ENCODE measurements at places on chromosomes 7 and 10.

- no peak for DNase-seq
Observed at GRCh38 chr10:47023237-47024045, 112.2 kb downstream of the PTPN20 start.

- peak; percentile 11 for DNase-seq
Observed at GRCh38 chr7:85261336-85261735, 74.5 kb upstream of the SEMA3D start.

DNA sequence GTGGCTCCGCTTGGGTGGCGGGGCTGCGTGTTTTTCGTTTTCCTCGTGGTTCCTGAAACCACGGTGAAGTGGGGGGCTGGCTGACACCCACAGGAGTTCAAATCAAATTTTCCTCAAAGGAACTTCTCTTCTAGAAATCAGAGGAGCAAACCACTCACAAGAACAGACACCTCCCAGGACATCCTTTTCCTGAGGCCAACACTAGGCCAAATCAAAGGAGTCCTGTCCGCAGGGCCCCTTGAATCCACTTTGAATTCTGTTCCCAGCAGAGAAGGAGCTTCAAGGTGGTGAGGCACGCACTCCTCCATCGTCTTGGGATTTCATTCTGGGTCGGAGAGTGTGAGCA lies 29.9 kb upstream of the ZNF273 start:
- DNase-seq = no peak

- DNase-seq = peak; percentile 23
Observed at GRCh38 chr7:64602086-64602485, 39.2 kb upstream of the ZNF680 start.

GRCh38 chr10:79483299-79483698 lies 29.0 kb upstream of the EIF5AL1 start:
- DNase-seq = no peak

- DNase-seq = no peak
Observed at GRCh38 chr10:11017000-11017569, 587 bp upstream of the CELF2 start.

DNA sequence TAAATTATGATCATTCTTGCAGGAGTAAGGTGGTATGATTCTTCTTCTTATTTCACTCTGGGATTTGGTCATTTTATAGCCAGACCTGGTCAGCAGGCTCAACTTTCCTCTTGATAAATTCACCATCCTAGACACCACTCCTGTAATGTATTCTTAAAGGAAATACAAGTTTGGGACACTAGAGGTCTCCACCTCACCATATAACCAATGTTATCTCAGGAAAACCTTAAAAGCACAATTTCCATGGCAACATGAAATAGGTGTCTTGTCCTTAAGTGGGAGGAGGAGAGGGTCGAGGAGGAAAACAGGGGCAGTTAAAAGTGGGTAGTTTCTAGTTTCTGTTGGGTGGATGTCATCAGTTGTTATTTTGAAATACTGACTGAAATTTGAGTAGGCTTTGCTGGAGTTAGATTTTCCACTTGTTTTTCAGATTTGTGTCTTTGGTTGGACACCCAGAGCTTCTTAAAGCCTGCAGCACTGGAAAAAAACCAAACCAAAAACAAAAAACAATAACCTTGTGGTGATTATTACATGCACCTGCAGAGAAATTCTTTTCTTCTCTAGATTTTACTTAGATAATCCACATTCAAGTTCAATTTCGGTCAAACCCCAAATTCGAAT lies 163.1 kb downstream of the PRKCQ start:
- peak; percentile 72 for DNase-seq

DNA sequence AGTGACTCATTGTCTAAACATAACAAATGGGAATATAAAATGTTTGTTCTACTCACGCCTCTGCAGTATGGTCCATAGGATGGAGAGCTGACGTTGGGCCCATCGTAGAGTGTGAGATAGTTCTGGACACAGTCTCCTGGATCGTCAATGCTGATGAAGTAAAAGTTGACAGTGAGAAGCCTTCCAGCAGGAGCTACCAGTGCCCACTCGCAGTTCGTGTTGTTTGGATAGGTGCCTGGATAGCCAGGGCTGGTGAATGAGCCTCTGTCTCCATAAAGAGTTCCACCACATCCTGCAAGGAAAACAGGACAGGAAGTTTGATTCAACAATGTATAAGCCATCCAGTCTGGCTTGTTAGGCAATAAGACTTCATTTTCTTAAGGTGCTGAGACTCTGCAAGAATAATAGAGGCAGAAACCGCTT lies 79.6 kb downstream of the OR13A1 start:
- DNase-seq = peak; percentile 21

GRCh38 chr7:139741789-139742344 lies 35.9 kb downstream of the HIPK2 start:
- DNase-seq = peak; percentile 70

- peak; percentile 50 for DNase-seq
Observed at GRCh38 chr10:117320050-117320665, 55.1 kb downstream of the PDZD8 start.

GRCh38 chr10:132537684-132538001 lies at the start of gene INPP5A:
Gene INPP5A, plus strand, starts transcription at chr10:132537787. Its CDS starts 310 bp downstream, at chr10:132538097.
- no peak for DNase-seq

DNA sequence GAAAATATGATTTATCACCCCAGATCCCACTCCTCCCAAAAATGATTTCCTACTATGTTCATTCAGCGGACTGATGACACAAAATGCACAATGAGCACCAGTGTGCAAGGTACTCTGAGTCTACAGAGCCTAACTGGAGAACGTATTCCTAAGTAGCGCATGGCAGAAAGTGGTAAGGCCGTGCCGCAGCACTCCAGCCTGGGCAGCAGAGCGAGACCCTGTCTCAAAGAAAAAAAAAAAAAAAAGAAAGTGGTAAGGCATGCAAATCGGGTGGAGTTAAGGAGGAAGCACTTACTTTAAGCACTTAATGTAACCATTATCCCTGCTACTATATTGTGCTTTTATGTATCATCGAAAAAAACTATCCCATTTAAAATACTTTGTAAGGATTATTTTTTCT lies 25.5 kb downstream of the CYP51A1 start:
- DNase-seq = no peak

- DNase-seq = no peak
Observed at GRCh38 chr10:3834947-3835346, 49.9 kb upstream of the KLF6 start.

DNA sequence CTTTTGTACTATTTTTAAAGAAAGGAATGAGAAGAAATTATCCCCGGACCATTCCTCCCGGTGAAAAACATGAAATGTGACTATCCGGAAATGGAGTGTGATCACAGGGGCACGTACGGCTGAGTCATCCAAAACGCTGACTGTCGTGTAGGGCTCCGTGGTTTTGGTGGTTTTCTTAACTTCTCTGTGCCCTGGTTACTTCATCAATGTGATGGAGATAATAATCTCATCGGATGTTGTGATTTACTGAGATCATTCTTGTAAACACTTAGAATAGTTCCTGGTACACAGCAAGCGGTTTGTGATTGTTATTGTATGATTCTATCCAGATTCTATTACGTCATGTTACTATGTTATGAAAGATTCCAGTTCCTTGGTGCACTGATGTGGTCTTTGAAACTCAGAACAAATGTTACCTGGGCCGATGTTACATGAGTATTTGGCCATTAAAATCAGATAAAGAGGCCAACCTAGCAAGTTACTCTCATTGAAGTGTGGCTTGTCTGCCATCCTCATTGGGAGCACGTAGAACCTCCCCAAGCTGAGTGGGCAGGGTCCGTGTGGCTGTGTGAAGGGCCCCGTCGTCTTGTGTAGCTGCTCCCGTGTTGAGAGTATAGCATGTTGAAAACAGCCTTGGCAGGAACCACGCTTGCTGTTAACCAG lies 99.5 kb downstream of the CAMK1D start:
- DNase-seq = peak; percentile 53

DNA sequence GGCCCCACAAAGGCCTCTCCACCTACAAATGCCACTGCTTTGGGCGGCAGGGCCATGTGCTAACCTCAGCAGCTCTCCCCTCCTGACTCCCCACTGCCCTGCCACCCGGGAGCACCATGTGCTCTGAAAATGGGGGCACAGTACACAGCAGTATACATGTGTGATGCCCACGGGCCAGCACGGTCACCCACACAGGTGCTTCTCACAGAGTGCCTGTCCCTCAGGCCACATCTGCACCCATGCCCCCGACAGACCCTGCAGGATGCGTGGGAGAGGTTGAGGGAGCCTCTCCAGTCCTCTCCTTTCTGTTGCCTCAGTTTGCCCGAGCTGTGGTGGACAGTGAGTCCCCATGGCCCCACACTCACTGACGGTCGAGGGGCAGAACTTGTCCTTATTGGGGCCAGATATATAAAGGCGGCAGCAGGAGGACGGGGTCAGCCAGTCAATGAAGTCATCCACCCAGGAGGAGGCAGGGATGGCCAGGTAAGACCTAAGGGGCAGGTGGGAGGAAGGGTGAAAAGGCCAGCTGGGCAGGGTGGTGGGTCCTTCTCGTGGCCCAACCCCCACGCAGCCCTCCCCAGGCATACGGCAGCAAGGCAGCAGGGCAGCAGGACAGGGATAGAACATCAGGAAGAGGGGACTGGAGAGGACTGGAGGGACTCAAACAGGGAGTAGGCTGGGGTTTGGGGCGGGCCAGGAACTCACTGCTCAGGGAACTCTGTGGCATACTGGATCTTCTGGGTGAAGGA lies 19.6 kb downstream of the NPC1L1 start:
- no peak for DNase-seq

DNA sequence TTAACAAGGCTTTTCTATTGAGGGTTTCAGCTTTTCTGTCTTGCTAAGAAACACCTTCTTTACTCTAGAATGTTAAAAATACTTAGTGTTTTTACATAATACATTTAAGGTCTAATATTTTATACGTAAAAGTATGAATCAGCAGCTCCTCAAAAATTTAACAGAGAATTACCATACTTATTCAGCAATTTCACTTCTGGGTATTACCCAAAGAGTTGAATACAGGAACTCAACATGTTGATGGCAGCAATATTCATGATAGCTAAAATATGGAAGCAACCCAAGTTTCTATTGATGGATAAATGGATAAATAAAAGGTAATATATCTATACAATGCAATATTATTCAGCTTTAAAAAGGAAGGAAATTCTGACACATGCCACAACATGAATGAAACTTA lies 9.7 kb upstream of the OR13A1 start:
- no peak for DNase-seq

DNA sequence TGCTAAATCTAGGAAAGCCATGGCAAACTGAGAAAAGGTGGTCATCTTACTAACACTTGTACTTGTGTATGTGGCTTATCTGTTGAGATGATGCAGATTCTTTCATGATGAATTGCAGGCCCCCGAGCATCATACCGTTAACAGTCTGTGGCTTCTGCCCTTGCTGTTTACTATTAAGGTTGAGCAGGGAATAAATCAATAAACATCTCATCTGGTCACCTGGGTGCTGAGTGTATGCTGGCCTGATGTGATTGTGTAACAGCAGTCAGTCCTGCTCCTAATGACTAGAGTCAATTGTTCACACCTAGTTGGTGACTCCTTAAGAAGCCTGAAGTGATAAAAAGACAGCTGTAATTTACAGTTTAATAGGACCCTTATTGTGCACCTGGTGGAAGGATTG lies 8.3 kb upstream of the GNAT3 start:
- DNase-seq = no peak

DNA sequence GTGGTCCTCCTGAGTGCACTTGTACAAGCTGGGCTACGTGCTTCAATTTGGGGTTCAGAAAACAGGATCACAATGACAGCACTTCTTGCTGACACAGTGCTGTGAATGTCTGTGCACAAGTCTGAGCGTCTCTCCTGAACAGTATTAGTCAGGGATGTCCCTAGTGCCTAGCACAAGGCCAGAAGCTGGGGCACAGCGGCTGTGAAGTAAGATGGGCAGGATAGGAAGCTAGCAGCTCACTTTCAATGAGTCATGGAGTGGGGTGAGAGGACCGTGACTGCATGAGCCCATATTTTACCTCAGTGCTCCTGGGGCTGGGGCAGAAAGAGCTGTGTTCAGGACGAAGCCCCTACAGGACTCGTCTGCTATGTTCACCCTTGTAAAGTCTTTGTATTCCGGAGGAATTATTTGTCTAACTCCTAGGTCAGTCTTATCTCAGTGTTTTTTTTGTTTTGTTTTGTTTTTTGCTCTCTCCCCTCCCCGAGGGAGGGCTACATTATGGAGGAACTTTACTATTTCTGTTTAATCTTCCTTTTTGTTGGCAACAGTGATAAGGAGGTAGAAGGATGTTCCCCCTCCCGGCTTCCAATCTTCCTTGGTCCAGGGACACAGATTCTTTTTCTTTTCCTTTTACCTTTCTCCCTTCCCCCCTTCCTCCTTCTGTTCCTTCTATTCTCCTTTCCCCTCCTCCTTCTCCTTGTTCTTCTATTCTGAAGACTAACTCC lies 2.8 kb upstream of the LRMDA start:
- no peak for DNase-seq

GRCh38 chr10:129959544-129960480 lies 4.3 kb downstream of the EBF3 start:
- peak; percentile 45 for DNase-seq

GRCh38 chr7:73811760-73812168 lies 19.0 kb upstream of the CLDN4 start:
- peak; percentile 65 for DNase-seq

- DNase-seq = no peak
Observed at GRCh38 chr7:5500777-5501350, 77.2 kb upstream of the TNRC18 start.

DNA sequence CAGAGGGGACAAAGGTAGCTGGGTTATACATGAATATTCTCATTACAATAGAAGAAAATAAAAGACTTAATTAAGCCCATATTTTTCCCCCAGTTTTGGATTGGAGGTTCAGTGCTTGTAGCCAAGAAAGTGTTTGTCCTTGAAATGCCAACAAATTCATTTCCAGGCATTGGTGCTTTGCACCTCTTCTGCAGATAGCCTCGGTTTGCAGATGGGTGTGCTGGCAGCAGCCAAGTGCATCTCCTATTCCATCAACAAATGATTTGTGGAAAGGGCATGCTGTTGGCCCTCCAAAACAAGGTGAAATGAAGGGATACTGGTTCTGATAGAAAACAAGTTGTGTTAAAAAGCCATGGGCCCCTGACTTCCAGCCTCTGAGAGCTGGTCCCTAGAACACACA lies 187.3 kb downstream of the DPY19L1 start:
- DNase-seq = no peak

DNA sequence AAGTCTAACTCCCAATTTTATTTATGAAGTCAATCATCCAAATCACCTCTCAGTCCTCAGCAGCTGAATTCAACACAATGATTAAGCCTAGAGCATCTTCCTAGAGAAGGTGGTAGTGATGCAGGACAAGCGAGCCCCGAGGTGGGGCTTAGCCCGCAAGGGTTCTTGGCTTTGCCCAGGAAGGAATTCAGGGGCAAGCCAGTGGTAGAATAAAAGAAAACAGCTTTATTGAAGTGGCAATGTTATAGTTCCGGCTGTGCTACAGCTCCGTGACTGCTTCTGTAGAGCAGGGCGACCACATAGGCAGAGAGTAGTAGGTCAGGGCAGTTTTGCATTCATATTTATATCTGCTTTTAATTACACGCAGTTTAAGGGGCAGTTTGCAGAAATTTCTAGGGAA lies 18.1 kb downstream of the IL2RA start:
- no peak for DNase-seq

- peak; percentile 96 for DNase-seq
Observed at GRCh38 chr10:89373916-89374711, 3.7 kb upstream of the IFIT1B start.

- no peak for DNase-seq
Observed at GRCh38 chr10:89022734-89023133, 32.1 kb downstream of the FAS start.

Measured in fibroblast of pulmonary artery (primary cell).